Fibroblast of mammary gland (primary cell): ENCODE measurements at places on chromosomes 2 and 18.

GRCh38 chr2:57598551-57598950 is 448.1 kb upstream of the VRK2 start:
- no peak for DNase-seq

DNA sequence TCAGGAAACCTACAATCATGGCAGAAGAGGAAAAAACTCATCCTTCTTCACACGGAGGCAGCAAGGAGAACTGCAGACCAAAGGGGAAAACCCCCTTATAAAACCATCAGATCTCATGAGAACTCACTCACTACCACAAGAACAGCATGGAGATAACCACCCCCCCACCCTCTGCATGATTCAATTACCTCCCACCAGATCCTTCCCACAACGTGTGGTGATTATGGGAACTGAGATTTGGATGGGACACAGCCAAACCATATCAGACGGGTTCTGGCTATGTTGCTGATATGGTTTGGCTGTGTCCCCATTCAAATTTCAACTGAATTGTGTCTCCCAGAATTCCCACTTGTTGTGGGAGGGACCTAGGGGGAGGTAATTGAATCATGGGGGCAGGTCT is 28.7 kb upstream of the CCDC150 start:
- no peak for DNase-seq

DNA sequence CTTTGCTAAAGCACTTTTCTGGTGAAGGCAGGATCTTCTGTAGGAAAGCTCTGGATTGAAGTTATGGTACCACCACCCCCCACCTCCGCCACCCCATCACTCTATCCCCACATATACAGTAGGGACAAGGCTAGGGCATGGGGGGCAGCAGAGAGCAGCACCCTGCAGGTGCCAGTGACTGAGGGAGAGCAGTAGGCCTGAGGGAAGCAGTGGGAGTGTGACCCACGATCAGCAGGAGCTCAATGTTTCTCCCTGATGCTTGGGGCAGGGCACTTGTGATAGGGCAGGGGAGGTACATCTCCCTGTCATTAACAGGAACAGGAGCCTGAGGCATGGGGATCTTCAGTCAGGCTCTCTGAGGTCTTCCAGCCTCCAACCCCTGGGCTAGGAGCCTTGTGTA is 121.6 kb downstream of the ZFP36L2 start:
- no peak for DNase-seq

GRCh38 chr18:48919547-48919946 is 31.2 kb downstream of the SMAD7 start:
- no peak for DNase-seq

- no peak for DNase-seq
Measured at GRCh38 chr2:9654452-9655100, 23.8 kb upstream of the YWHAQ start.

DNA sequence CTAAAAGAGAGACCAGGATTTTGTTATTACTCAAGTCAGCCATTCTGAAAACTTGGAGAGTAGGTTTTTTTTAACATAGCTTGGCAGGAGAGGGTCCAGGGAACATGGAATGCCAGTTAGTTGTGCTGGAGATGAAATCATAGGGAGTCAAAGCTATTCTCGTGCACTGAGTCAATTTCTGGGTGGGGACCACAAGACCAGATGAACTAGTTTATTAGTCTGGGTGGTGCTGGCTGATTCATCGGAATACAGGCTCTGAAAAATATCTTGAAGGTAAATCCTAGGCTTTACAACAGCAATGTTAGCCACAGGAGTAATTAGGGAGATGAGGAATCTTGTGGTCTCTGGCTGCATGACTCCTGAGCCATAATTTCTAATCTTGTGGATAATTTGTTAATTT is 921.4 kb downstream of the TRIB2 start:
- DNase-seq = peak; percentile 81

GRCh38 chr2:26541401-26542193 is 63.7 kb upstream of the OTOF start:
- DNase-seq = no peak

DNA sequence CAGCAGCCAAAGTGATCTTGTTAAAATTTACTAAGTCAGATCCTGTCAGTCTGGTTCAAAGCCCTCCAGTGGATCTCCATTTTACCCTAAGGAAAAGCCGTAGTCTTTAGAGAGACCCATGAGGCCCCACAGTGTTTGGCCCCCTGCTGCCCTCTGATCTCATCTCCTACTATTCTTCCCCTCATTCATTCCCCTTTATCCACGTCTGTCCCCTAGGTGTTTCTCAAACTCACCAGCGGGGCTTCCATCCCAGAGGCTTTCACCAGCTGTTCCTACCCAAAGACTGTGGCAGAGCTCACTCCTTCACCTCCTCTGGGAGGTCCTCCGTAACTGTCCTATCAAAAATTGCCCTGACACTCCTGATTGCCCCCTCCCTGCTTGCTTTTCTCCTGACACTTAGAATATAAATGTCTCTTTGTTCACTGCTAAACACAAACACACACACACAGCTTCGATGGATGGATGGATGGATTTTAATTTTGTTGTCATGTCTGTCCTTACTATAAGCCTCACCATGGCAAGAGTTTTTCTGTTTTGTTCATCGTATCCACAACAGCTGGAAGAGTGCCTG is 26.1 kb downstream of the LIMS1 start:
- no peak for DNase-seq

DNA sequence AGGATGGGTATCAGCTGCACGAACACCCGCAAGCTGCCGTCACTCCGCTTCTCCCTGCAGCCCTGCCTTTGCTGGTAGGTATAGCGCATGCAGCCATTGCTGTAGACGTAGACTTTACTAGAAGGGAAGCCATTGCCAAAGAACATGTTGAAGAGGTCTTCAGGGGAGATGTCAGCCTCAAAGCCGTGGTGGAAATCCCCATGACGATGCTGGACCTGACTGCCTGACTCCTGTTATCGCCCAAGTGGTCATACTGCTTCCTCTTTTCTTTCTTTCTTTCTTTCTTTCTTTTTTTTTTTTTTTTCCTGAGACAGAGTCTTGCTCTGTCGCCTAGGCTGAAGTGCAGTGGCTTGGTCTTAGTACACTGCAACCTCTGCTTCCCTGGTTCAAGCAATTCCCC is 68.7 kb upstream of the SPRED2 start:
- no peak for DNase-seq

DNA sequence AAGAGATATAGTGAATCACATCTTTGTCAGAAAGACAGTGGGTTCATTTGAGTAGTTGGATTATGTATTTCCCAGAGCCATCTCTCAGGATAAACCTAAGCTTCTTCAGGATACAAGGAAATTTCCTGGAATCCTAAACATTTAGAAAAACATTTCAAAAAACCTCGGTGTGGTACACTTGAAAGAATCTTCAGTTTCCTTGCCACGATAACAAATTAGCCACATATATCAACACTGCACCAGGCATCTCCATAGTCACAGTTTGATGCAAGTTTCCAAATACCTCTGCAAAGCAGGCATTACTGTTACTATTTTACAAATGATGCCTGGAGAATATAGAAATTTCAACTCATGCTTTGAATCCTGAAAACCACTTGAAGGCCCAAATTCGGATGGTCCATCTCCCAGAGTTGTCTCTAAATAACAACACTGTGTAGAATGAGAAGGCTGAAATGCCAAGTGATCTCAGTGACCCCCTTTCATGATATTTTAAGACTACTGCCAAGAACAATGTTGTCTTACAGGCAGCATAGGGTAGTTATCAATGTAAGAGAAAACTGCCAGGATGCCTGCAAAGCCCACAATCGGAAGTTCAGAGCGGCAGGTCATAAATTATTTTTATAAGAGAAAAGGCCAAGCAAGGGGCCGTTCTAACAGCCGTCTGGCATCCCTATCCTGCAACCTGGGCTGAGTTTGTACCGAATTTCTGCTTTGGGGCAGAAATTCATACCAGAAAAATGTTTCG is 307.9 kb downstream of the TXNL1 start:
- no peak for DNase-seq

DNA sequence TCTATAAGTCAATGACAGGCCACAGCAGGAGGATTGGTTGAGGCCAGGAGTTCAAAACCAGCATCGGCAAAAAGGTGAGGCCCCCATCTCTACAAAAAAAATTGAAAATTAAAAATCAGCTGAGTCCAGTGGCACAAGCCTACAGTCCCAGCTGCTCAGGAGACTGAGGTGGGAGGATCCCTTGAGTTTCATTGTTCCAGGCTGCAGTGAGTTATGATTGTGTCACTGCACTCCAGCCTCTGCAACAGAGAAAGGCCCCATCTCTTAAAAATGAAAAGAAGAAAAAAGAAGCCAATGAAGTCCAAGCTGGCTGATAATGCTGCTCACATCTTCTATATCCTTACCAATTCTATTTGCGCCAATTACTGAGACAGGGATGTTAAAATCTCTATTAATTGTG is 39.1 kb downstream of the MRPS5 start:
- DNase-seq = no peak

GRCh38 chr2:144580521-144581161 is 60.7 kb upstream of the ZEB2 start:
- no peak for DNase-seq

DNA sequence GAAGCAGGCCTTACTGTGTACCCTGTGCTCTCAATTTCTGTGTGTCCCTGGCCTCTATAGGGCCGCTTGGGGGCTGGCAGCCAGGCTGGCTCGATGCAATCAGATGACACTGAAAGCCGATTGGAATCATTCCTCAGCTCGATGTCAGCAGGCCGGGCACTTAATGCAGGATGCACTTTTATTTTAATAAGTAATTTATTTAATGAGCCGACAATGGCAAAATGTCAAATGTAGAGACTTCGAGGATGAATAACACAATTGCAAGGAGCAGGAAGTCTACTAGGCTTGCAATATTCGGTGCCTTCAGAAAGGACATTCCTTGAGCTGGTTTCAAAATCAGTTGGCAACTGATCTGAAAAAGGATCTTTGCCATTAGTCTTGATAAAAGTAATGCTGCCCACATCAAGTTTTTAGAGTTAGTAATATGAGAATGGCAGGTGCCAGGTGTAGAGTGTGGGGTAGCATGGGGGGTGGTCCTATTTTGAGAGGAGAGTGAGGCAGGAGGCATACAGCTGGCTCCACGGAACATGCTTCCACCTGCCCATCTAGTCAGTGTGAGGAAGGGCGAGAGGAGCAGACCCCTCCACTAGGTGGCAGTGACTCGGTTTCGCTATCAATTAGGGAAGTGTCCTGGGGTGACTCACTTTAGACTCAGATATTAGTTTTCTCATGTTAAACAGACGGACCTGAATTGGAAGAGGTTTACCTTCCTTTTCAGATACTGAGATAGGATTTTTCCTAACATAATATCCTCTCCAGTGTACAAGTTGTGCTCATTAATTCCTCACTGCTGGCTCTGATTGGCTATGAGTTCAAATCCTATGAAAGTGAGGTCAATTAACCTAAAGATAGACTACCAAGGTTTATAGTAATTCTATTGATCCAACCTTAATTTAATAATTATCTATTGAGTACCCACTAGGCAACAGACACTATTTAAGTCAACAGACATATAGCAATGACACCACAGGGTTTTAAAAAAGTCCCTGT is 80.9 kb downstream of the NABP1 start:
- peak; percentile 63 for DNase-seq

DNA sequence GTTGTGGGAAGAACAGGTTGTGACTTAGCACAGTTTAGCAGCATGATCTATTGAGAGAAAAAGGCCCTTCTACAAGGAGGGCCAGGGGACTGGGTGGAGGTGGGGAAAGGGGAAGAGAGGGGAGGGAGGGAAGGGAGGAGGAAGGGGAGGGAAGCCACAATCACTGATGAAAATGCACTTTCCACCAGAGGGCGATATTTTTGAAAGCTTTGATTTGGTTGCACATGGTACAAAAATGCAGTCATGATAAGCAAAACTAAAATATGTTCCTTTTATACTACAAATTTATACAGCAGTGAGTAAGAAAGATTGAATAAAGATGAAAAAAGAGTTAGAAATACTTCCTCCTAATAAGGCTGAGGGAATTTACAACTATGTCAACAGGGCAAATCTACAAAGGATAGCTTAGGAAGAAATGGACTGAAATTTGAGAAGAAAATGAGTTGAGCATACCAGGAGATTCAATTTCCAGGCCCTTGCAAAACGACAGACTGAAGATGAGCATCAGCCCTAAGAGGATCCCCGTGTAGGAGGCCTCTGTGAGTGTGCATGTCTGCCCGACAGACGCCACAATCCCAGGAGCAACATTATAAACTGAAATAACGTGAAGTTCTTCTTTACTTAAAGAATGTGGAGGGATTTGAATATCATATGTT is 17.2 kb downstream of the SH3YL1 start:
- peak; percentile 68 for DNase-seq

DNA sequence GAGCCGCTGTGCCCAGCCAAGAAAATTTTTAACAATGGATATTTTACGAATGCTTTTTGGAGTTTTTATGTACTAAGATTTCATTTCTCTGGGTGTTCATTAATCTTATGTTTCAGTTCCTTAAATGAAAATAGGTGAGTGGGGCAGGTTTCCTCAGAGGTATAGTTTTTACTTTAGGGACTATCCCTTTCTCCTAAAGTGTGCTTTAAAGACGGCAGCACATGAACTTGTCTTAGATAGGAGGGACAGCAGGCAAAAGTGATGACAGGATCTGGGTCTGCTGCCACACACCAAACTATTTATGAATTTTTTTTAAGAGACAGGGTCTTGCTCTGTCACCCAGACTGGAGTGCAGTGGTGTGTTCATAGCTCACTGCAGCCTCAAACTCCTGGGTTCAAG is 8.0 kb upstream of the REL start:
- DNase-seq = no peak

- DNase-seq = peak; percentile 97
Measured at GRCh38 chr2:183284606-183285005, 160.4 kb downstream of the NUP35 start.

DNA sequence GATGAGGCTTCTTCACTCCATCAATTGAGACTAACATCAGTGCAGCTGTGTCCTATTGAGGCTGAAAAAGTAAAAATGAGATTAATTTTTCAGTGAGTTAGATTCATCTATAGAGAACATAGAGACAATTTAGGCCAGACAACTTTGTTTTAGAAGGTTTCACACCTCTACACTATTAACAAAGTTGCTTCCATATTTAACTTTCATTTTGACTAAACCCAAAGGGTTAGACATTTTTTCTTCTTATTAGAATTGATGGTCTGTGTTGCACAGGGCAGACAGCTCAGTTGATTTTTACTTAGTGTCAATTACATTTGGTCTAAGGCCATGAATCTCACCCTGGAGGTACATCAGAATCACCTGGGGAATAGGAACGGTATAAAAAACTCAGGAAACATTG is 130.2 kb upstream of the NXPH2 start:
- no peak for DNase-seq

DNA sequence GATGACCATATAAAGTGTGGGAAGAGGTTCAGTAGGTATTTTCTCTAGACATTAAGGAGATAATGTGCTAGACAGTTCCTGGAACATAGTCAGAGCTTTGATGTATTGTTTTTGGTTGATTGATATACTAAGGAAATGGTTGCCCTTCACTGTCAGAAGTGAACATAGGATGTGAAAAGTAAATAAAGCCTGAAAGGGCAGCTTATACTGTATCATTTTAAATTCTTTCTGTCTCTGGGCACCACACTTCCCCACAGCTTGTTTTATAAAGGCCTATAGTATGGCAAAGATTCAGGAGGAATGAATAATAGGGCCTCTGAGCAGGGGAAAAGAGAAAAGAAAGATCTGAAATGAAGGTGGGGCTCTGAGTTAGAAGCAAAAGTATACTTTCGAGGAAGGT is 72.7 kb upstream of the ITPRID2 start:
- no peak for DNase-seq
